Adrenal gland (tissue), 19 donors: ENCODE measurements at places on chromosomes 4 and X.

- DNase-seq, result no peak
Observed at GRCh38 chr4:42359711-42360110, 37.6 kb upstream of the SHISA3 start.

DNA sequence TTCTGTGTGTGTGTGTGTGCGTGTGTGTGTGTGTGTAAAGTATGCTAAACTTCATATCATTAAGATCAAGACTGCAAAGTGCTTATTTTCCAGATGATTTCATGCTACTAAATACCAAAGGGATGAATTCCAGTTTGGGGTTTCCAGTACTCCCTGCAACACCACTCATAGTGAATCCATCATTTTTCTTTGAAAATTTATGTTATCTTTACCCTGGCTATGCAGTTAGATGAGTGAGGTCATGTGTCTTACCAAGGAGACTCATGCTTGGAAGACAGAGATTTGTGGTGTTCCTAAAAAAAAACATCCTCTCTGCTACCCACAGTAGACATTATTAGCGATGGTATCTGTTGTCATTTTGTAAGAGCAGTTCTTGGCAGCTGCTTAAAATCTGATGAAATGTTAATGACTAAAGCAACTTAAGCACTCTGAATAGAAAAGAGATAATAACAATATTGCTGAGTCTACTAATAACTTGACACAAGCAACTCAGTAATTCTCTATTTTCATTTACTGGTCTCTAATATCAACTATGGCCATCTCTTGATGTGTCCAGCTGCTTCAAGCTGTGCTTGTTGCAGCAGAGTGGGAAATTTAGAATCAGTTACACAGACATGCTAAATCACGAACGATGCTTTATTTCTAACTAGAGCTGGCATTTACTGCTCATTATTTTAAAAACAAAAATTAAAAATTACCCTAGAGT lies 1953.0 kb upstream of the IGFBP7 start:
- DNase-seq, result no peak

- DNase-seq, result no peak
Observed at GRCh38 chrX:19704132-19704531, 183.3 kb downstream of the SH3KBP1 start.

DNA sequence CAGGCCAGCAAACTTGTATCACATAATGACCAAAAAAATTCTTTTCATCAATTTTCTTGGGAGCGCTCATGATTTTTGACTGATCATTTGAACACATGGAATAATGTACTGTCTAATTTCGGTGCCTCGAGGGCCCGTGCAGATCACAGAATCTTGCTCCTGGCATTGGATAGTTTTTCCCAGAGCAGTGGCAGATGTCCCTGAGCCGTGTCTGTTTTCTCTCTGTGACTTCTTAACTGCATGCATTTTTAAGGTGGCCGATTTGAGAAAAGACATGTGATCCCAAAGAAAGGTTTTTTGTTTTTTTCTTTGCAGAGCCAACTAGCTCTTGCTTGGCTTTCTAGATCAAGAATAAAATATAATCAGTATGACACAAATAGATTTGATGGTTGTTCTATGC lies 19.7 kb downstream of the GPRIN3 start:
- DNase-seq, result no peak

- DNase-seq, result no peak
Observed at GRCh38 chr4:166274136-166274761, 401.2 kb downstream of the TLL1 start.

DNA sequence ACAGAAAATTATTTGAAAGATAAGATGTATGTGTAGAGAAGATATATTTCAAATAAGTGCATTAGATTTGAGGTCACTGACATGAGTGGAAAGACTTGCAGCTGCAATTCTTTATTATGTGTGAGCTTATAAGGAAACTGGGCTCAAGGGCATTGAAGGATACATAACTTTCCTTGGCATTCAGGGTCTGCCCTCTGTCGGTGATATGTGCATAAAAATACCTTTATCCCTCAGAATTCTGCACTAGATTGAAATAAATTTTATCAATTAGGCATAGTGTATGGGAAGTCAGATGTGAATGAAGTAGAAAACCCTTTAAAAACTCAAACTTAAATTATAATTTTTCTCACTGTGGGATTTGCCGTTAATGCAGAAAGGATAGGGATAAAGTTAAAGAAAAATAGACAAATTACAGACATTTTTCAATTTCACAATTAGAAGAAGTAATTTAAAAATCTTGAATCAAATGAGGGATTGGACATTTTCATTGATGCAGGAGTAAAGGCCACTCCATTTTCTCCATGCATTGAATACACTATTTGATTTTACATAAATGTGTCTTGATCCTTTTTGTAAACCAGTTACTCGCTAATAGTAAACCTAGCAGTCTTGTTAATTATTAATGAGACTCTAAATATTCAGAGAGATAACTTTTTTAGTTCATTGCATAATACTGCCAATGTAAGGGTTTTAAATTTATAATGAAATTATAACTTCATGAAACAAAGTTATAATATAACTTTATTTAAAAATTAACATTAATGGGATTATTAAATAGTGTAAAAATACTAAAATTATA lies 21.0 kb upstream of the ETNPPL start:
- no peak for DNase-seq

- DNase-seq, result no peak
Observed at GRCh38 chr4:13543032-13543838, 1.1 kb downstream of the NKX3-2 start.

GRCh38 chrX:107766470-107767150 lies 9.0 kb downstream of the TSC22D3 start:
- peak; percentile 43 for DNase-seq

DNA sequence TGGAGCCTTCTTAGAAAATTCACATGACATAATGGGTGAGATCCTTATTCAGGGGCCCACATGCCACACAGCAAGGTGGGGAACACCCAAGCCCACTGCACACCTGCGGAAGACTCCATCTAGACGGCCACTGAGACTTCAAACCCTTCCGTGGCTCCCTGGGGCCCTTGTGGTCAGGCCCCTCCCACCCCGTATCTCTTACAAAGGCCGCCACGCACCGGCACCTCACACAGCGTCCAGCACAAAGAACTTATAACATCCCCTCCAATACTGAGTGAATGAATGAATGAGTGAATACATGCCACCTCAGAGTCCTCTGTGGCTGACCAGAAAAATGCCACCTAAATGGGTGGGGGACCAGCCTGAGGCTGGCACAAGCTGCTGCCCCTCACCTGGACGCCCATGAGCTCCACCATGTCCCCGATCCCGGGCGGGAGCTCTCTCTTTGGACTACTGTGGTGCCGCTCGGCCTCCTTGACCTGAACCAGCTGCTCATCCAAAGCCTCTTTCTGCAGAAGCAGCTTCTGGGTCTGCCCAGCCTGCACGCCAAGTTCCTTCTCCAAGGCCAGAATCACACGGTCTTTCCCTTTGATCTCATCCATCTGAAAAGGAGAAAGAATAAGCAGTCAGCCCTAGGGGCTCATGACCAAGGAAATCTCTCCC lies 66.9 kb upstream of the C4orf50 start:
- DNase-seq, result no peak

GRCh38 chr4:165613581-165613980 lies 234.8 kb downstream of the CPE start:
- no peak for DNase-seq

DNA sequence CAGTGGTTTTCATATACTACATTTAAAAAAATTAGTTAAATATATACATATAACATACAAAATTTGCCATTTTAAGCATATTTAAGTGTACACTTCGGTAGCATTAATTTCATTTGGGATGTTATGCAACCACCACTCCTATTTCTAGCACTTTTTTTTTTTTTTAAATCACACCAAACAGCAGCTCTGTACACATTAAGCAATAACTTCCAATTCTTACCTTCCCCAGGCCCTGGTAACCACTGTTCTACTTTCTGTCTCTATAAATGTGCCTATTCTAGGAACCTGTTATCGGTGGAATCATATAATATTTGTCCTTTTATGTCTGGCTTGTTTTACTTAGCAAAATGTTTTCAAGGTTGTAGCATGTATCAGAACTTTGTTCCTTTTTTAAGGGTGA lies 39.1 kb downstream of the TMEM164 start:
- DNase-seq, result no peak

- no peak for DNase-seq
Observed at GRCh38 chrX:78527818-78528217, 131.3 kb downstream of the RTL3 start.
